ENCODE measurements at places on chromosomes 7 and 10.

DNA sequence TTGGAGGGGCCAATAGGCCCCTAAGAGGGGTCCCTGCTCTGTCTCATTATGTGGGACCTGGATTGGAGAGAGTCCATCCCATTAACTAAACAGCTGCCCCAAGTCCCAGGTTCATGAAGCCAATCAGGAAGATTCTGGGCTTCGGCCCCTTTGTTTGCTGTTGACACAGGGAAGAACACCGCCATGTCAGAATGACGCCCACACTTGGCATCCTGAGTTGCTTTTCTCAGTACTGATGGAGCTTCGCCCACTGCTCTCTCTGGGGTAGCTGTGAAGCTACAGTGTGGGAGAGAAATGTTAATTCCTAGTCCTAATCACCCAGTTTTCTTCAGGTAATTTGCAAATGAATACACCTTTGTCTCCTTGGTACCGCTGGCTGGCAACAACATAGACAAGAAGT is 264.7 kb downstream of the GLRX3 start:
- DNase-seq: no peak

- DNase-seq: no peak
Observed at GRCh38 chr7:16061630-16062029, 359.7 kb downstream of the CRPPA start.

GRCh38 chr7:67621704-67622103 is 625.1 kb downstream of the TYW1 start:
- no peak for DNase-seq

GRCh38 chr7:82384779-82385178 is 58.8 kb downstream of the CACNA2D1 start:
- DNase-seq: no peak

Measured in Kasumi-1 (cell line).